Eye (tissue), 1 donor: ENCODE measurements at places on chromosomes 13 and 19.

DNA sequence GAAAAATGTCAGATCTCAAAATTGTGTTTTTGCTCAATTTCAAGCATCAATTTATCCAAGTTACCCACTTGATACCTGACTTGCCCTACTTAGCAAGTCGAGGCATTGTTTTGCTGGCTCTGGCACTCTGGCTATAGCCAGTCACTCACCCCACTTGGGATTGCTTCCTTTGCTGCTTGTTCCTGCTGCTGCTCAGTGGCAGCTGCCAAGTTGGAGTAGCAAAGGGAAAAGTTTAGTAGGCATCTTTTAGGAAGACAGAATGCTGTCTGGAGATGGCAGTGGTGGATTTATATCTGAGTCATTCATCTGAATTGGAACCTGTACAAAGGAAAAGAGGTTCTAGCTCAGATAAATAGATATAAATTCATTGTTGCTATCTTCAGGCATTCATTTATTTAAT, 41.2 kb downstream of the PCCA start:
- DNase-seq: no peak

- DNase-seq: no peak
Observed at GRCh38 chr19:45224645-45225044, 20.6 kb downstream of the EXOC3L2 start.

GRCh38 chr13:39670445-39670844, 15.0 kb downstream of the COG6 start:
- no peak for DNase-seq

DNA sequence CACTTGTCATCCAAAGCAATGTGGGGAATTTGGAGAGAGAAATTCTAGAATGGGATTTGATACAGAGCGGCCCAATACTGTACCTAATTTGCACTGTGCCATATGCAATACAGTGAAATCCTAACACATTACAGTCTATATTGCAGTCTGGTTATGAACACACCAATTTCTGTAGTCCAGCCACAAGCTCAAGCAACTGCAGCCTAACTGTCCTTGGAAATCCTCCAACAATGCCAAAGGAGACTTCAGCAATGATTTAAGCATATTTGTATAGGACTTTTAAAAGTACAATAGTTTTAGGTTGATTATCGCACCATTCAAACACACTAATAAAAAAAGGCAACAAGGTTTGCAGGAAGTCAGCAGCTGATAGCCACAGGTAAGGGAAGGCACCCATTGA, 17.3 kb downstream of the DIAPH3 start:
- DNase-seq: no peak

DNA sequence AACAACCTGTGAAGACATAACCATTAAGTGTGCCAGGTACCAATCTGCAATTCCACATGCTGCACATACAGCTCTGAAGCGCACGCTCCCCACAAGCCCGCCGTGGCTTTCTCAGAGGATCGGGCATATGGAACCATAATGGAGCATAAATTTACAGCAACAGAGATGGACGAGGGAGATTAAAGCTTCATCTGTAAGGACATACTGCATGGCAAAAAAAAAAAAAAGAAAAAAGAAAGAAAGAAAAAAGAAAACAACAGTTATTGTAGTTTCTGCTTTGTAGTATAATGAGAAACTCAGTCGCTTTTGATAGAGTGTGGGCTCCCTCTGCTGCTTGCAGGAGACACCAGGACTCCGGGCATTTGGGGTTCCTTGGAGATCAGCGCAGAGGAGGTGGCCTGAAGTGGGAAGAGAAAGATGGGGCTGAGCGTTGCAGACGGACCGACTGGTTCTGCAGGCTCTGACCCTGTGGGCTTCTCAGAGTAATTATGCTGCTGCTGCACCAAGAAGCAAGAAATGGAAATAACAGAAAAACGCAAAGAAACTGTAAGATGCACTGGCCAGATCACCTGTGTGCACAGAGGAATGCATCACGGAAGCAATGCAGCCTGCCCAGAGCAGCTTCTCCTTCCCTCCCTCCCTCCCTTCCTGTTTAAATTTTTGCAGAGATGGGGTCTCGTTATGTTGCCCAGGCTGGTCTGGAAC, 10.8 kb upstream of the PDCD5 start:
- peak; percentile 85 for DNase-seq

- DNase-seq: no peak
Observed at GRCh38 chr19:1222394-1222793, 15.4 kb downstream of the CBARP start.

DNA sequence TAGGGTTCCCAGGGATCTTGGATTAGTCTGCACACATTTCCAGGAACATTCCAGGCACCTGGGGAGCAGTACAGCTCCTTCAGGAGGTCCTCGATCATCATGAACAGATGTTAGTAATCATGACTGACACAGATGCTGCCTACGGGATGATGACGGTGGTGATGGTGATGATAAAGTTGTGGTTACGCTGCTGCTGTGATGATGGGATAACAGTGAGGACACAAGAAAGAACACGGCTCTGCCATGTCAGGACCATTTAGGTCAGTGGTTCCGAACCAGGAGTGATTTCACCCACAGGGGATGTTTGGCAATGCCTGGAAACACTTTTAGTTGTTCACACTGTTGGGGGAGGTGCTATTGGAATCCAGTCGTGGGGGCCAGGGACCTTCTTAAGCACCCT, 1193.0 kb downstream of the UQCRFS1 start:
- DNase-seq: peak; percentile 19

DNA sequence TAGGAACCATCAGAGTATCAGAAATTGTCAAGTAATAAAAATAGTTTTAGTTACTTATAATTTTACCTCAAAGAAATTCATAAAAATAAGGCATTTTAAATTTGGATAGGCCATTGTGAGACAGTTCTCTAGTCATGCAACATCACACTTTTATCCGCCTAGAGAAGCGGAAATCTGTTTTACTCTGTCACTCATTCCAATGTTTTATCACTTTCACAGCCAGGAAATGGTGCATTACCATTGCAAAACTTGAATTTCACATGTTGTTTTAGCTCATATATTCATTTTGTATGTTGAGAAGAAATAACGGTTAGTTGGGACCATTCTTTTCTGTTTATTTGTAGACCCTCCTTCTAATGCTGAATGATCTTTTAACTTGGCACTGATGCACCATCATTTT, 427.2 kb downstream of the GPC6 start:
- no peak for DNase-seq

DNA sequence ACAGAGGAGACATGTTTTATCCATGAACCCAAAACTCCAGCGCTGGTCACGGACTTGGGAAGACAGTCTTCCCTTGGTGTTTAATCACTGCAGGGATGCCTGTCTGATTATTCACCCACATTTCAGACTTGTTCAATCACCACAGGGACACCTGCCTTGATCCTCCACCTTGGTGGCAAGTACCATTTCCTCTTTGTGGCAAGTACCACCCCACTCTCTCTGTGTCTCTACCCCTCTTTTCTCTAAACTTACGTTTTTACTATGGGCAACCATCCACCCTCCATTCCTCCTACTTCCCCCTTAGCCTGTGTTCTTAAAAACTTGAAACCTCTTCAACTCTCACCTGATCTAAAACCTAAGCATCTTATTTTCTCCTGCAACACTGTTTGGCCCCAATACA, 16.8 kb downstream of the ZNF83 start:
- no peak for DNase-seq

GRCh38 chr13:114121496-114122126, 10.8 kb downstream of the RASA3 start:
- DNase-seq: peak; percentile 50

GRCh38 chr13:30440910-30441703, 18.8 kb downstream of the UBE2L5 start:
- DNase-seq: no peak

DNA sequence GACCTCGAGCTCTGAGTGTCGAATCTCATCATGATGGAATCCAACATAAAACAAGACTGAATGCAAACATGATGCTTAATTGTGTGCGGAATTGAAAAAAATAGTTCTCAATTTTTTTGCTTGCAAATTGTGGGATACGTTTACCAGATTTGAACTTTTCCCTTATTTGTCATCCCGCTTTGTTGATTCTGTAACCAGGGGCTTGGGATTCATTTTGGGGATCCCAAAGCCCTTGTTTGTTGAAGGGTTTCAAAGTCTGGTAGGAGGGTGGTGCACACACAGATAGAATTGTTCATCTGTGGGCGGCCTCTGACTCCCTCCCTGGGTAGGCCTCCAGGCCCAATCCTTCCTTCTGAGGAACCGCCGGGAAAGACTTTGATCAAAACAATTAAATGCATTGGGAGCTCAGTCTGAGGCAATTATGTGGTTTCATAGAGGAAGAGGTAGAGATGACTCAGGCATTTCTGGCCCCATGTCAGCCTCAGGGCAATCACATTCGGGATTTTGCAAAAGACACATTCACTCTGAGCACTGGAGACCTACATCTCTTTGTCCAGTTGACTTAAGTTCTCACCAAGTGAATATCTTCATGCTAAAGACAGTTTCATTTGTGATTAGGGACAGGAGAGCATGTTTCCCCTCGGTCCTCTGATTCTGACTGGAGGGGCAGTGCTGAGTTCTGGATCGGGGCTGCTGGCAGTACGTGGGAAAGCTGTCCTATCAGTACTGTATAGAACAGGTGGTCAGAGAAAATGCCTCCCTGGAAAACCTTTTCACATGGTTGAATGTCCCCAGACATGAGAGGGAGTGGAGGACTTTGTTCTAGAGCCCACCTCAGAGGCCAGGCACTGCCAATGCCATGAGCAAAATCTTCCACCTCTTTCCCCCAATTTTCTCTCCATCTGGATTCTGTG, 27.8 kb upstream of the IGFL4 start:
- no peak for DNase-seq

DNA sequence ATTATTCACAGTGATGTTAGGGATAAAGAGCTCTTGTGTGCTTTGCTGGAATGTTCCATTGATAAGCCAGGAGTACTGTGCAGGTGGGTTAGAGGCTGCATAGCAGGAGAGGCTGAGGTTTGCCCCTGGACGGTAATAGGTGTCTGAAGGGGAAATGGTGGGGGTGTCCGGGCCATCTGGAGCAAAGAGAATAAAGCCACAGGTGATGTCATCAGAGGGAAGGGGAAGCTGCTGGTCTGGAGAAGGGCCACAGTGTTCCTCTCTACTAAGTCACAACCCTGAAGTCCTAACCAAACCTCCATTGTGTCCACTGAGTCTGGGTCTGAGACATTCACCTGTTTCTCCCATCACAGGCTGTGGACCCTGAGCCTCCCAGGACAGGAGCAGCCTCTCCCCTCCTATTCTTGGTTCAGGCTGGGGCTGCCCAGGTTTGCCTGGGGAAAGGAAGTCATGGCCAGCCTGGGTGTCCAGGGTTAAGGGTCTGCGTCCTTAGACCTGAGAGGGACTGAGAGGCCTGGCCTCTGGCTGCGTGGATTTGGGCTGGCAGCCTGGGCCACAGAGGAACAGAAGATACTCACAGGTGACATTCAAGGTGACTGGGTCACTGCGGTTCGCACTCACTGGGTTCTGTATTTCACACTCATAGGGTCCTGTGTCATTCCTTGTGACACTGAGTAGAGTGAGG, 6.8 kb downstream of the CEACAM1 start:
- DNase-seq: no peak

GRCh38 chr13:71087432-71087831, 779.6 kb downstream of the DACH1 start:
- DNase-seq: no peak

DNA sequence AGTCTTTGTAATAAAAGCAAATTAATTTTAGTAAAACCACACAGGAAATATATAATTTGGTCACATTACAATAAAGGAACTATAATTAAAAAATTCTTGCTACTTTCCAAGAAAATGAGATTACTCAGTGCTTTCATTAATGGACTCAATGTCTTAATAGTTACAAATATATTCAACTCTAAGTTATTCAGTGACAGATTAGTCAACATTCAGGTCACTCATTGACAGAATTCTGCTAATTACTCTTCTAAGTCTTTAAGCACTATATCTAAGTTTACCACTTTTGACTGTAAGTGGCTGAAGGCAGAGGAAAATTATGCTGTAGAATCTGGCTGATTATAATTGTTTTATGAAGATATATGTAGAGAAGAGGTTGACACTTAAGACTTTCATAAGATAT, 1365.0 kb downstream of the EFNB2 start:
- no peak for DNase-seq

- no peak for DNase-seq
Observed at GRCh38 chr19:32265995-32266394, 79.4 kb upstream of the ZNF507 start.

DNA sequence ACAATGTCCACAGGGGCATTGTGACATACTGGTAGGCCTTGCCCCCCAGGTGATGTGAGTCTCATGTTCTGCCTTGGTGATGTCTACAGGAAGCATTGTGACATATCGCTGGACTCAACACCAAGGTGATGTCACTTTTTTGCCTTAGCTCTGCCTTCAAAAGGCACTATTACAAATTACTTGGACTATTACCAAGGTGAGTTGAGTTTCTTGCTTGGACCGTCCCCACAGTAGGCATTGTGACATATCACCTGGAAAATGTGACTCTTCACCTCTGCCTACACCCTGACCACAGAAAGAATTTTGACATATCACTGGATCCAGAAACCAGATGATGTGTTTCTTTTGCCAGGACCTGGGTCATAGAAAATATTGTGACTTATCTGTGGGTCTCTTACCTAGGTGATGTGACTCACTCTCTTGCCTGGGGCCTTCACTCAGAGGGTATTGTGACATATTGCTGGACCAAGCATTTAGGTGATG, 60.6 kb upstream of the ZNF724 start:
- no peak for DNase-seq

GRCh38 chr19:54310543-54310942, 2.4 kb downstream of the LILRA5 start:
- no peak for DNase-seq

DNA sequence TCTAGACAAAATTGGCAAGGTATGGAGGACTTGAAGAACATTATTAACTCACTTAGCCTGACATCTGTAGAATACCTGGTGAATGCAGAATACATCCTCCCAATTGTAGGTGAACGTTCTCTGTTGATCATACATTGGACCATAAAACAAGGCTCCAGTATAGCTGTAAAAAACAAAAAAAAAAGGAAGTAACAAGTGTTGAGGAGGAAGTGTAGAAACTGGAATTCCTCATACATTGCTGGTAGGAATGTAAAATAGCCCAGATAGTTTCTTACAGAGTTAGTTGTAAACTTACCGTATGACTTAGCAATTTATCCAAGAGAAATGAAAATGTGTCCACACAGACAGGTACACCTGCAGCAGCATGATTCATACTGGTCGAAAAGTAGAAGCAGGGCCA, 44.8 kb downstream of the TSSK6 start:
- no peak for DNase-seq

DNA sequence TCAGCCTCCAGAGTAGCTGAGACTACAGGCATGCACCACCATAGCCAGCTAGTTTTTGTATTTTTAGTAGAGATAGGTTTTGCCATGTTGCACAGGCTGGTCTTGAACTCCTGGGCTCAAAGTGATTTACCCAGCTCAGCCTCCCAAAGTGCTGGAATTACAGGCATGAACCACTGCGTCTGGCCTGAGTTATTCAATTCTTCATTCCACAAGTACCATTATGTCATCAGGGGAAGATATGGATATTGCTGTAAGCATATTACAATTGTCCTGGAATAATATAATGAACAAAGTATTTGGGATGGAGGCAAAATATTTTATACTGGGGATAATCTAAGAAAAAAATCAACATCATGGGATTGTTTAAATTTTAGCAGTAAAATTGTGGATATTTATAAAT, 646.0 kb upstream of the SLITRK6 start:
- no peak for DNase-seq

- DNase-seq: peak; percentile 97
Observed at GRCh38 chr19:18590273-18591272, 2.0 kb downstream of the REX1BD start.

- no peak for DNase-seq
Observed at GRCh38 chr13:98941126-98941525, 36.7 kb downstream of the DOCK9 start.

GRCh38 chr19:40674291-40674690, 16.2 kb downstream of the NUMBL start:
- no peak for DNase-seq
